H7 (cell line): ENCODE measurements at places on chromosomes 7 and 10. TPM values are rescaled to one million over a fixed set of nuclear protein-coding genes. Genes with fewer than 3 reads are reported as not detected.

The CDC14C gene
- 0.07 TPM in 1 of 2 replicates, not detected in the other for total RNA-seq

The PHKG1 gene
- 0.14 and 0.59 TPM in 2 replicates for total RNA-seq

The ARHGAP12 gene
- 28.5 and 39.1 TPM in 2 replicates for total RNA-seq

The GDF2 gene
- total RNA-seq = not detected in 2 replicates

The WDFY4 gene
- not detected in 2 replicates for total RNA-seq

The STAG3 gene
- total RNA-seq = 2.4 and 10.3 TPM in 2 replicates

The TCAF1 gene
- 22.6 and 38.2 TPM in 2 replicates for total RNA-seq

The PKD1L1 gene
- total RNA-seq = 0.07 and 0.15 TPM in 2 replicates

The KCNH2 gene
- 9.3 and 9.5 TPM in 2 replicates for total RNA-seq

The INA gene
- total RNA-seq = 25.0 and 29.5 TPM in 2 replicates

The LBX1 gene
- total RNA-seq = not detected in 2 replicates
